ENCODE measurements at places on chromosomes 2 and 18. TPM values are rescaled to one million over a fixed set of nuclear protein-coding genes. Genes with fewer than 3 reads are reported as not detected.

GRCh38 chr2:128312411-128312810 is 6.3 kb downstream of the HS6ST1 start:
- peaks cover 3% of the 10 kb centered on the region for H3K4me1 ChIP-seq
- H3K27ac ChIP-seq, result no peak overlapping the region
- H3K36me3 ChIP-seq, result no peaks in the 10 kb centered on the region
- no peak for DNase-seq
- no peak overlapping the region for H3K4me3 ChIP-seq
- no peaks in the 10 kb centered on the region for H3K27me3 ChIP-seq

DNA sequence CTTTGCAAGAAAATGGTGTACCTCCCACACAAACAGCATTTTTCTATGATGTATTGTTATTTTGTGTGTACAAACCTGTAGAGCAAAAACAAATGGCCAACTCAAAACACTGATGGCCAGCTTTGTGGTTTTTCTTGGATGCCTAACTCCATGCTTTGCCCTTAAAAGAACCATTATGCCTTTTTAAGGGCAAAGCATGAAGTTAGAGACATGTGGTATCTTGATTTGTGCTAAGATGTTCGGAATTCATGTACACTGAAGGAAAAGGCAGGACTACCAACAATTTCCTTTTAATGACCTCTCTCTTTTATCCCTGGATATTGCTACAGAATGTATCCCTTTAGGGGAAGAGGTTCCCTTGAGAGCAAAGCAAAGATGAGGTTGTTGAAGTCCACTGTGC is 273.6 kb downstream of the SCG2 start:
- no peaks in the 10 kb centered on the region for H3K4me1 ChIP-seq
- H3K27ac ChIP-seq, result no peak overlapping the region
- no peak overlapping the region for H3K4me3 ChIP-seq
- DNase-seq, result no peak

- no peaks in the 10 kb centered on the region for H3K27me3 ChIP-seq
- H3K27ac ChIP-seq, result no peak overlapping the region
- no peak for DNase-seq
- H3K4me1 ChIP-seq, result peaks cover 10% of the 10 kb centered on the region
- no peak overlapping the region for H3K4me3 ChIP-seq
- no peaks in the 10 kb centered on the region for H3K36me3 ChIP-seq
These were observed 37.5 kb downstream of the ANXA4 start for GRCh38 chr2:69779258-69780001.

- H3K36me3 ChIP-seq, result no peaks in the 10 kb centered on the region
- DNase-seq, result no peak
- no peaks in the 10 kb centered on the region for H3K27me3 ChIP-seq
- no peaks in the 10 kb centered on the region for H3K4me1 ChIP-seq
These were observed 34.1 kb downstream of the ANKMY1 start for GRCh38 chr2:240523451-240524281.

DNA sequence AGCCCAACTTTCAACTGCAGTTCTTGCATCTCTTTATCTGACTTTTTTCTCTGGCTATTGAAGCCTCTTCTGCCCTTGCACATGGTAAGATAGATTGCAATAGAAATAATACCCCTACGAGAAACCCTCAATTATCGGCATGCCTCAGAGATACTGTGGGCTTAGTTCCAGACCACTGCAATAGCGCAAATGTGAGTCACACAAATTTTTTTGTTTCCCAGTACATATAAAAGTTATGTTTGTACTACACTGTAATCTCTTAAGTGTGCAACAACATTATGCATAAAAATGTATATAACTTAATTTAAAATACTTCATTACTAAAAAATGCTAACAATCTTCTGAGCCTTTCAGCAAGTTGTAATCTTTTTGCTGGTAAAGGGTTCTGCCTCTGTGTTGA is 124.7 kb downstream of the PDE1A start:
- no peaks in the 10 kb centered on the region for H3K27me3 ChIP-seq
- no peak overlapping the region for H3K4me3 ChIP-seq
- DNase-seq, result no peak
- no peaks in the 10 kb centered on the region for H3K36me3 ChIP-seq

DNA sequence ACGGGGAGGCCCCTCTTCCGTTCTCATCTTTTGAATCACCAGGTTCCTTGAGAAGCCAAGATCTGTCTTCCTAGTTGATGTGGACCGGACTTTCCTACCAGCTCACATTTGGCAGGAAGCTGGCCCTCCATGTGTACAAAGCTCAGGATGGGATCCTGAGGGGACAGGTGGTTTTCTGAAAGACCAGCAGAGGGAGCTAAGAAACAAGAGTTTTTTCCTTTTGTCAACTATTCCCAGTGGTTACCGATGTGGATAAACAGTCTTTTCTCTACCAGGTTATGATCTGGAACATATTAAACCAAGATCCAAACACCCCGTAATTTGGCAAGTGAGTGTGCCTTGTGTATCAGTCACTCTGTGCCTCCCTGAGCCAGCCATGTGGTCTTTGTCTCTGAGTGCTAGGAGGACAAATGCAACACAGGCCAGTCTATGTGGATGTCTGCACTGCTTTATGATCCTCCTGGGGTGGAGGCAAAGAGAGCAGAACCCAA is 25.1 kb upstream of the ARHGAP25 start:
- DNase-seq, result no peak
- no peak overlapping the region for H3K4me3 ChIP-seq
- H3K36me3 ChIP-seq, result no peaks in the 10 kb centered on the region
- H3K4me1 ChIP-seq, result no peaks in the 10 kb centered on the region

- no peaks in the 10 kb centered on the region for H3K36me3 ChIP-seq
- no peak overlapping the region for H3K27ac ChIP-seq
- H3K4me1 ChIP-seq, result no peaks in the 10 kb centered on the region
- no peak overlapping the region for H3K4me3 ChIP-seq
- peaks cover 4% of the 10 kb centered on the region for H3K27me3 ChIP-seq
These were observed 8.3 kb downstream of the WNT6 start for GRCh38 chr2:218867900-218868299.

DNA sequence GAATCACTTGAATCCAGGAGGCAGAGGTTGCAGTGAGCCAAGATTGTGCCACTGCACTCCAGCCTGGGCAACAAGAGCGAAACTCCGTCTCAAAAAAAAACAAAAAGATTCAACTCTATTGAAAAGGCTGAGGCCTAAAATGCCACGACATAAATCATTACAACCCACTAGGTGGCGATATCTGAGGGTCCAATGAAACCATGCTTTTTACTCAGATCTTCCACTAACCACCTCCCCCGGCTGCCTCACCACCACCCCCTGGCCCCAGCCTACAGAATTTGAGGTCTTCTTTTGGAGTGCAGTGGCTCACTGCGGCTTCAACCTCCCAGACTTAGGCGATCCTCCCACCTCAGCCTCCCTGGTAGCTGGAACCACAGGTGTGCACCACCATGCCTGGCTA is 57.5 kb downstream of the AP1S3 start:
- H3K27me3 ChIP-seq, result no peaks in the 10 kb centered on the region
- no peak overlapping the region for H3K27ac ChIP-seq
- no peaks in the 10 kb centered on the region for H3K36me3 ChIP-seq
- H3K4me3 ChIP-seq, result no peak overlapping the region
- no peaks in the 10 kb centered on the region for H3K4me1 ChIP-seq

DNA sequence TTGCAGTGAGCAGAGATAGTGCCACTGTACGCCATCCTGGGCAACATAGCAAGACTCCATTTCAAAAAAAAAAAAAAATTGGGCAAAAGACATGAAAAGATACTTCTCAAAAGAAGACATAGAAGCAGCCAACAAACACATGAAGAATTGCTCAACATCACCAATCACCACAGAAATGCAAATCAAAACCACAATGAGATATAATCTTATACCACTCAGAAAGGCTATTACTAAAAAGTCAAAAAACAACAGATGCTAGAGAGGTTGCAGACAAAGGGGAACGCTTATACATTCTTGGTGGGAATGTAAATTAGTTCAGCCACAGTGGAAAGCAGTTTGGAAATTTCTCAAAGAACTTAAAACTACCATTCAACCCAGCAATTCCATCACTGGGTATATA is 43.1 kb upstream of the CHAC2 start:
- no peak overlapping the region for H3K27ac ChIP-seq
- H3K27me3 ChIP-seq, result no peaks in the 10 kb centered on the region
- H3K4me3 ChIP-seq, result no peak overlapping the region
- no peaks in the 10 kb centered on the region for H3K4me1 ChIP-seq
- H3K36me3 ChIP-seq, result no peaks in the 10 kb centered on the region

GRCh38 chr2:191302459-191303139 is 57.4 kb downstream of the MYO1B start:
- peaks cover 11% of the 10 kb centered on the region for H3K4me1 ChIP-seq
- H3K4me3 ChIP-seq, result no peak overlapping the region
- H3K27ac ChIP-seq, result no peak overlapping the region
- H3K36me3 ChIP-seq, result no peaks in the 10 kb centered on the region

DNA sequence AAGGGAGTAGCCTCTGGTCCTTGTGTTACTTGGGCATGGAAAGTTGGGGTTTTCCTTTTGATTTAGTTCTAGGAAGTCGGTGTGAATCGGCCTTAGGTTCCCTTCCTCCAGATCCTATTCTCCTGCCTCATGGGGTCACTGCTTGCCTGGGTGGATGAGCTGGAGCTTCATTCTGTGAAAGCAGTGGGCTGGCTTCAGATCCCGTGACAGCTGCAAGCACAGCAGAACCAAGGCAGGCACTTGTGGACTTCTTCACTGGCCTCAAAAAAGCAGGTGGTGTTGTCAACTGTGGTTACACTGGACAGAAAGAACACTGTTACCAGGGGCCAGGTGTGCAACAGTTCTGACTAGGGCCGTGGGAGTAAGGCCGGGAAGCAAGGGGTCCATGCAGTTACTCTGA is 243.4 kb downstream of the LDLRAD4 start:
- no peaks in the 10 kb centered on the region for H3K27me3 ChIP-seq
- no peak for DNase-seq
- no peaks in the 10 kb centered on the region for H3K36me3 ChIP-seq
- H3K4me3 ChIP-seq, result no peak overlapping the region

DNA sequence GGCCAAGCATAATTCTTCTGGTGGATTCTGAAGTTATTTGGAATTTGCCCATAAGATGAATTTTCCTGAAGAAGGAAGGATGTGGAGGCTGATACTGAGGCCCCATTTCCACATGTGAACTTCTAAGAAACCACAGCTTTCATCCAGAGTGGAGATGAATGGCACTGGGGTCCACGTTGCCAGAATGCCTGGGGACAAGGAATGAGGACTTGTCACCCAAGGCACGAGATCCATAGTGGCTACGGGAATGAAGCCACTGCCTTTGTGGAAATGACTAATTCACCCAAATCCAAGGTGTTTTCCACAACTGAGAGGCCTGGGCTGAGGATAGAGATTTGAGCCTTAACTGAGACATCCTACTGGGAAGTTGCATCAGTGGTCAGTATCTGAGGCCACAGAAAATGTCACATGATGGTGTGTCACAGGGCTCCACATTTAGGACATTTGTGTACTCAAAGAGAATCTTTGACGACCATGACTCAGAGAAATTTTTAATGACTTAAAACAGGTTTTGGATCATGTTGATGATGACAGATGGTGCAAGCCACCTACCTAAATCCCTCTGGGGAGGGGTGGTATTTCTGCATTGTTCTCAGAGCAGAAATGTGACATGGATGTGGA is 286.1 kb downstream of the SOX11 start:
- H3K27ac ChIP-seq, result no peak overlapping the region
- H3K27me3 ChIP-seq, result peaks cover 5% of the 10 kb centered on the region
- no peaks in the 10 kb centered on the region for H3K4me1 ChIP-seq
- H3K4me3 ChIP-seq, result no peak overlapping the region
- no peak for DNase-seq
- H3K36me3 ChIP-seq, result no peaks in the 10 kb centered on the region

DNA sequence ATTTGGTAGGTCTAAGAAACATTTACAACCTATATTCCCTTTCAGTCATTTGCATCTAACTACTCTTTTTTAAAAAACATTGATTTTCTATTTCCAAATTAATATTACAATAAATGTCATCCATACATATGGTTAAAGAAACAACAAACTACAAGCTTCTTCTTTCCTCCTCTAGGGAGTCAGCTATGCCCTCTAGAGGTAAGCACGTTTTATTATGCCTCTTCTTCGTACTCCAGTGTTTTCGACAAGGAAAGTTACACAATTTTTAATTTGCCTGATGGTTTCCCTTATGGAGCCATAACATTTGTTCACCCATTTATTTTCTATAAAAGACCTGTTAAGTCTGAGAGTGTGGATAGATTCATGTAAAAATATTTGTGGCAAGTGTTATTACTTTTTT is 183.4 kb upstream of the CDH7 start:
- H3K27me3 ChIP-seq, result no peaks in the 10 kb centered on the region
- no peaks in the 10 kb centered on the region for H3K36me3 ChIP-seq
- DNase-seq, result no peak
- H3K4me3 ChIP-seq, result no peak overlapping the region
- no peak overlapping the region for H3K27ac ChIP-seq
- no peaks in the 10 kb centered on the region for H3K4me1 ChIP-seq

DNA sequence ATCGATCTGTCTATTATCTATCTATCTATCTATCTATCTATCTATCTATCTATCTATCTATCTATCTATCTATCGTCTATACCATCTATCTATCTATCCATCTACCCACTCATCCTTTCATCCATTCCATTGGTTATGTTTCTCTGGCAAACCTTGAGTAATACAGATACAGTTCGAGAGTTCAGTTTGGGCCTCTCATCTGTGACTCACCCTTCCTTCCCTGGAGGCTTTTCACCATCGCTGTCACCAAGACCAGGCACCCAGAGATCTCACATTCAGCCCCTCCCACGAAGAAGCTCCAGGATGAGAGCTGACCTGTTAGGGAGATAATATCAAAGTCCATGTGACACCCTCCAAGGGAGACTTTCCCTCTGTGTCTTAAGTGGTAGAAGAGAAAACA is 164.1 kb upstream of the CELF4 start:
- no peak overlapping the region for H3K4me3 ChIP-seq
- H3K4me1 ChIP-seq, result no peaks in the 10 kb centered on the region
- no peaks in the 10 kb centered on the region for H3K36me3 ChIP-seq
- DNase-seq, result no peak

DNA sequence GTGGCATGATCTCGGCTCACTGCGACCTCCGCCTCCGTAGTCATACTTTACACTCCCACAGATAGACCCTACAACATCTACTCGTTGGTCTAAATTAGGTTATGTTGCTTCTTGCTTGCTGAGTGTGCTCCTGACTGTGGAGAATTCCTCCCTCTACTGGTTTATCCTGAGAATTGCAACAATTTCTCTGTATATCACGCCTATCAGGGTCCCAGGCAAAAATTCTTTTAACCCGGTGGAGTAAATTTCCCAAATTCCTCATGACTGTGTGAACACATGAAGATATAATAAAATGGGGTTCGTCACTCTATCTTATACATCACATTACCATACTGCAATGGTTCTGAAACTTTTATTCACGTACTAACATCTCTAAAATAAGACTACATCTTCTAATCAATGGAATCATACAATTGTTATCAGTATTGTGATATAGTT is 156.7 kb downstream of the EVA1A start:
- no peaks in the 10 kb centered on the region for H3K36me3 ChIP-seq
- no peak overlapping the region for H3K27ac ChIP-seq
- H3K4me1 ChIP-seq, result no peaks in the 10 kb centered on the region
- H3K4me3 ChIP-seq, result no peak overlapping the region
- no peaks in the 10 kb centered on the region for H3K27me3 ChIP-seq

Gene UGT1A3
- 0.64 TPM for total RNA-seq

Gene DSC3
- 13.5 TPM for total RNA-seq

Gene NEURL3
- total RNA-seq, result 8.9 TPM

Gene BCL2
- total RNA-seq, result 38.4 TPM

Gene IL36RN
- total RNA-seq, result not detected

Gene CLASP1
- 90.2 TPM for total RNA-seq

Gene CD207
- total RNA-seq, result 0.28 TPM

Gene SP100
- total RNA-seq, result 51.6 TPM

Gene ANKRD62
- 4.3 TPM for total RNA-seq

Gene BCL11A
- 14.6 TPM for total RNA-seq

Data from prostate gland (tissue), 2 donors.